ENCODE measurements at places on chromosomes 11 and 22.

DNA sequence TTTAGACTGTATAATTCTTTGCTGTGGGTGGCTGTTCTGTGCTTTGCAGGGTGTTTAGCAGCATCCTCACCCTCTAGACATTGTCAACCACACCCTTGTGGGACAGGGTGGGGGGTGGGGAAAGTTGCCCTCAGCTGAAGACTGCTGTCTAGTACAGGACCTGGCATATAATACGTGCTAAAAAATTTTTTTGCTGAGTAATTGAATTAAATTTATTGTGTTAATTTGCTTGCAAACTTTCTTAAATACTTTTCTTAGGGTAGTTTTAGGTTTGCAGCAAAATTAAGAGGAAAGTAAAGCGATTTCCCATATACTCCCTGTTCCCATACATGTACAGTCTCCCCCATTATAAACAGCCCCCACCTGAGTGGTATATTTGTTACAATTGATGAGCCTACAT, 268.5 kb downstream of the SOX6 start:
- DNase-seq = no peak

DNA sequence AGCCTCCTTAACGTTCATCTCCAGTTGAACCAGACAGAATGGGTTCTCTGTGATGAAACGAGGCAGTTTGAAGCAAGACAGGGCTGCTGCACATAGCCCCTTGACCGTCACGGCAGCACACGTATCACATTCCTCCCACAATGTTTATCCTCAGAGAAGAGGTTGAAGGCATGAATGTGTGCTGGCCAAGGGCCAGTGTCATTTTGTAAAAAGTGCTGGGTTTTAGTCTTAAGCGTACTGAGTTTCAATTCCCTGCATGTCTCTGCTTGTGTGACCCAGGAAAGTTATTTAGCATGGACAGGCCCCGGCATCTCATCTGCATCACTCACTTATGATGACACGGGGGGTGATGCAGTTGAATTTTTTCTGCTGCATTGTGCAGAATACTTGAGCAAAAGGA, 31.6 kb downstream of the TTC12 start:
- no peak for DNase-seq

DNA sequence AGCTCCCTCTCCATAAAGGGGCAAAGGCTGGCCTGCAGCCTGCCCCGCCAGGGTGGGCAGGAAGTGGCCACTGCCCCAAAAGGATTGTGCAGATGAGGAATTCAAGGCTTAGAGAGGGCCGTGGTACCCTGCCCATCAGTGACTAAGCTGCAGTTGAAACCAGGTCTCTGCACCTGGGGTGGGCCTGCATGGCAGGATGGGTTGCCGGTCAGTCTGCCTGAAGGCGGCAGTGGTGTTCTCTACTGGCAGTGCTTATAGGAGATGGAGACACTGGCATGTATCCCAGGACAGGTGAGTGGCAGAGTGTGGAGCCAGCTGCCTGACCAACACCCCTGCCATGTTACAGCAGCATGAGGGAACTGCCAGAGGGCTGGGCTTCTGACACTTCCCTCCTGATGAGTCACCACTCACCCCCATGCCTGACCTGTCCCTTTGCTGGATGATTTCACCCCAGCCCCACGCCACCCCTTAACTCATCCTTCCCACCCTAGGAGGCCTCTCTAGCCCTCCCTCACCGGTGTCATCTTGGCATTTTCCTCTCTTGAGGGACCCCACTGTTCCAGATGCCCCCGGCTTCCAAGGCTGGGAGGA, 70.2 kb upstream of the LMO1 start:
- DNase-seq = no peak

GRCh38 chr11:105032495-105032894, 2.4 kb downstream of the CASP1 start:
- no peak for DNase-seq

All from neural crest cell (in vitro differentiated cells).